ENCODE measurements at places on chromosomes 16 and 17.

DNA sequence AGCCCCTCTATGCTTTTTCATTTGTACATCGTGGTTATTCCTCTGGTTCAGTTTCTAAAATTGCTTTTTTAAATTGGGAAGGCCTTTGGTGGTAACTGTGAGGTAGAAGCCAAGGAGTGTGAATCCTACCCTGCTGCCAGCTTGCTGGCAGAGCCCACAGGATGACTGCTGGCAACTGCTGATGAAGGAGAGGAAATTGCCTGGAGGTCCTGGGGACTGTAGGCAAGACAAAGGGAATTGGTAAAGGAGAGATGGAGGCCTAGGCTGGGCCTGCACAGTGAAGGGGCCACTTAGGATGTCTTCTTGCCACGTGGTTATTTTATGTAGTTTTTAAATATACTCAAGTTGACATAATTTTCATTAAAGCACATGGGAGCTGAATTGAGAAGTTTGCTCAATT, 15.8 kb downstream of the C17orf58 start:
- no peak for DNase-seq

- no peak for DNase-seq
These were observed at the start of gene ZNF385C for GRCh38 chr17:42097691-42098631. ZNF385C (minus strand) TSS chr17:42098473; CDS start chr17:42063056, 35,417 bp downstream.

DNA sequence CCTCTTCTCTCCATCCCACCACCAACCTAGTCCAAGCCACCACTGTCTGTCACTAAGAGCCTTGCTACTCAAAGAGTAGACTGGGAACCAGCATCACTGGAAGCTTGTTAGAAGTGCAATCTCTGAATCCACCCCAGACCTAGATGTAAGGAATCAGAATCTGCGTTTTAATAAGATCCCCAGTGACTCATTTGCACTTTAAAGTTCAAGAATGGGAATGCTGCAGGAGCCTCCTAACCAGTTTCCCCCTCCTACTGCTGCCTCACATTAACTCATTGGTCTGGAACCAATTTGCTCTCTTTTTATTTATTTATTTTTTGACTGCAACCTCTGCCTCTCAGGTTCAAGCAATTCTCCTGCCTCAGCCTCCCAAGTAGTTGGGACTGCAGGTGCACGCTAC, 19.8 kb upstream of the LYRM9 start:
- no peak for DNase-seq

- DNase-seq = no peak
These were observed 55.5 kb downstream of the RPH3AL start for GRCh38 chr17:296906-297690.

DNA sequence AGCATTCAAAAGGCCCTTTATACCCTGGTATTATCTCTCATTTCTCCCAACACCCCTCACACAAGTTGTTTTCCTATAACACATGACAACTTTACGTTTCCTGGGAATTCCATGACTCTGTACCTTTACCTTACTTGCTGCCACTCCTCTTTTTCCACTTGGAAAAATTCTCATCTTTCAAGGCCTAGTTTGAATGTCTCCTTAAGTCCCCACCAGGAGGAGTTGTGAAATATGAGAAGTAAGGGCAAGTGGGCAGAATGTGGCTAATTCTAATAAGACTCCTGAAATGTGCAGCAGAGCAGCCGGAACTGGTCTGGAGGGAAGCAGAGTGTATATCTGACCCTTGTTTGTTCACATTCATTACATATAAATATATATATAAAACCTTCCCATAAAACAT, 39.7 kb downstream of the BRCA1 start:
- no peak for DNase-seq

DNA sequence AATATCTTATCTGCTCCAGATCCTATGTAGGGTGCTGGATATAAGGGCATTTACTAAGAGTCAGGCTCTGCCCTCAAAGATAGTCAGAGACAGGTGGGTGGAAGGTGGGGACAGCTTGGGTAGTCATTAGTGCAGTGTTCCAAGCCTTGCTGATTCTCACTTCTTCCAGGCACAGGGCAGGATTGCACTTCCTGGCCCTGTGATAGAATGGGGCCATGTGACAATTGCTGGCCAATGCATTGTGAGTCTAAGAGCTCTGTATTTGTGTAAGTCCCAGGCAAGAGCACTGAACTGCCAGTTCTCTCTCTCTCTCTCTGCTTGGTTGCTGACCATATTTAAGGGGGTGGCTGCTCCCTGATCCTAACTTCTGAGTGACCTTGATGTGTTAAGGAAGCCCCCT, 112.1 kb downstream of the C16orf78 start:
- DNase-seq = no peak

GRCh38 chr17:34991606-34992005, 11.3 kb downstream of the LIG3 start:
- no peak for DNase-seq

DNA sequence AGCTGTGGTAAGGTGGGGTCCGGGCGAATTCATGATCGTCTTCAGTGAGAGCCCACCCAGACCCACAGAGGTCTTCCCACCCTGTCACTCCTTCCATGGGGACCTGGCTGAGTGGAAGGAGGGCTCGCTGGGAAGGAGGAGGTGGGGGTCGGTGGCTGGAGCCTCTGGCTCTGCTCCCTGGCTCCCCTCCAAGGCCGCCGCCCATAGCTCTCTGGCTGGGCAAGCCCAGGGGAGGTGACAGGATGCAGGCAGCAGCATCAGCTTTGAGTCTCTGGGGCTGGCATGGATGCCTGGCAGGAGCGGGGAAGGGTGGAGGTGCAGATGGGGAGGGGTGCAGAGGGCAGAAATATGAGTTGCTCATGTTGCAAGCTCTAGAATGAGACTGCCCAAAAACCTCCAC, 147.0 kb downstream of the ENGASE start:
- DNase-seq = no peak

DNA sequence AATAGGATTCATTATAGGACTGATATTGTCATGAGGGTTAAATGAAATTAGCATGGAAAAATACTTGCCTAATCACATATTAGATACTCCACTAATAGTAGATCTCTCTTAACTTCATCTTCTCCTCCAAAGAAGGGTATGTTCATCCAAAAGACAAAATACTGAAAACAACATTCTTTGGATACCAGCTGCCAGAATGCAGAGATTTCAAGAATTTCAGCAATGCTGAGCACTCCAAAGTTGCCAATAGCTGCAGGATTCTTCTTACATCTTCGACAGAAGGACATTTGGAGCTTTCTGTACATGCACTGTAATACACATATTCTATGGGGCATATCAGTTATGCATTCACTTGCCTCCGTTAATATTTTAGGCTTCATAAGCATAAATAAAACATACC, 436.5 kb downstream of the HAPSTR1 start:
- DNase-seq = no peak

GRCh38 chr16:79752396-79752795, 151.9 kb upstream of the MAF start:
- no peak for DNase-seq

DNA sequence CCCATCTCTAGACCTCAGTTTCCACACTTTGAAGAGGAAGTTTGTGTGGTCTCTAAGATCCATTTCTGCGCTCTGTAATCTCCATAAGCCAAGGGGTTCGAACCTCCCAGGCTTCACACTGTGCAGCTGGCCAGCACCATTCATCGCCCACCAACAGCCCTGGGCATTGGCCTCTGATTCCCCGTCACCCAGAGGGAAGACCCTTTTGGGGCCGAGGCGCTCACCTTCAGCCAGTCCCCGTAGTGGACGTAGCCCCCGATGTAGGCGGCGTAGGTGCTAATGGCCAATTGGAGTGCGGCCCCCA, 678 bp downstream of the TMEM101 start:
- no peak for DNase-seq

- DNase-seq = no peak
These were observed 433.9 kb downstream of the KCNJ2 start for GRCh38 chr17:70603226-70603625.

GRCh38 chr17:75338335-75338734, 49.1 kb upstream of the SLC25A19 start:
- DNase-seq = peak; percentile 67

GRCh38 chr16:3101018-3101840, 2.1 kb upstream of the ZSCAN10 start:
- DNase-seq = peak; percentile 90

GRCh38 chr16:83066881-83067280, 440.1 kb downstream of the CDH13 start:
- no peak for DNase-seq

- DNase-seq = no peak
These were observed 7.1 kb downstream of the MINK1 start for GRCh38 chr17:4839965-4840892.

DNA sequence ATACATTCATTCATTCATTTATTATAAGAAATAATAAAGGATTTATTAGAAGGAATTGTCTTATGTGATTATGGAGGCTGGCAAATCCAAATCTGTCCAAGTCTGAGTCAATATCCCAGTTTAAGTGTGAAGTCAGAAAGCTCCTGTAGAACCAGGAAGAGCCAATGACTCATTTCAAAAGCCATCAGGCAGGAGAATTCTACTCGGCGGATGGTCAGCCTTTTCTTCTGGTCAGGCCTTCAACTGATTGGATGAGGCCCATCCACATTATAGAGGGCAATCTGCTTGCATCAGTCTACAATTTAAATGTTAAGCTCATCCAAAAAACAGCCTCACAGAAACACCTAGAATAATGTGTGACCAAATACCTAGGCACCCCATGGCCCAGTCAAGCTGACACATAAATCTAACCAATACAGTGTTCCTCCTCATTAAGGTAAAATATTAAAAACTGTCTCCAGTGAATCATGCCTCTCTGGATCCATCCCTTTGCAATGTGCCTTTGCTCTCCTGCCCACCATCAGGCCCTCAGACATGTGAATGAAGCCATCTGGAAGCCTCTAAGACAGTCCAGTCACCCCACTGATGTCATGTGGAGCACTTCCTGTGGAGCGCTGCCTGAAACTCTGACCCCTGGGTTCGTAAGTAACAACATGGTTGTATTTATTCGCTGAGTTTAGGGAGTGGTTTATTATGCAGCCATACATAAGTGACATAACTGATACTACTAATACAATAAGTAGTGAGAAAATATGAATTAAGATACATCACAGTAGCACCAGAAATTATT, 69.2 kb upstream of the WSB1 start:
- DNase-seq = no peak

- DNase-seq = no peak
These were observed 13.4 kb downstream of the RBBP6 start for GRCh38 chr16:24552705-24553246.

DNA sequence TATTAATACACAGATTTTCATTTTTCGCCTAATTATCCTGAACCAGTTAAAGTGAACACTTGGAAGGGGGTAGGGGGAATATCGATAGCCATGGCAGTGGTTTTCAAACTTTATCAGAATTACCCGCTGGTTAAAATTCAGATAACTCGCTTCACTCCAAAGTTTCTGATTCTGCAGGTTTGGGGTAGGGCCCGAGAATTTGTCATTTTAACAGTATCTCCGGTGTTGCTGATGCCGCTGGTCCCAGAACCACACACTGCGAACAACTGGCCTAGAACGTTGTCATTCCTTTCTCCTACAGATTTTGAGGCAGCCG, 313 bp upstream of the NSRP1 start:
- no peak for DNase-seq

DNA sequence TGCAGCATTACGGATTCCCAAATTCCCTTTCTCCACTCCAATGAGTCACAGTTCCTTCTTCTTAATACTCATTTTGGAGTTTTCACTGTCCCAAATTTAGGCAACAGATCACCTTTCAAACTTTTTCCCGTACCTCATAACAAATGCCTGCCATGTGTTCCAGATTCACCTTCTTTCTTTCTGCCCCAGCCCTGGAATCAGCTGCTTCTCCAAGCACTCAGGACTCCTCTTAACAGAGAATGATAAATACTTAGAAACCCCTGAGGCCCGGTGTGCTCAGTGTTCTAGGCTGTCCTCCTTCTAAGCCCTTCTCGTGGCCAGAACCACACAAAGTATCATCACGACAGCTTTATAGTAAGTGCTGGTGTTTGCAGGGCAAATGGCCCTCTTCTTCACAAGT, 14.9 kb downstream of the CSNK1D start:
- no peak for DNase-seq

DNA sequence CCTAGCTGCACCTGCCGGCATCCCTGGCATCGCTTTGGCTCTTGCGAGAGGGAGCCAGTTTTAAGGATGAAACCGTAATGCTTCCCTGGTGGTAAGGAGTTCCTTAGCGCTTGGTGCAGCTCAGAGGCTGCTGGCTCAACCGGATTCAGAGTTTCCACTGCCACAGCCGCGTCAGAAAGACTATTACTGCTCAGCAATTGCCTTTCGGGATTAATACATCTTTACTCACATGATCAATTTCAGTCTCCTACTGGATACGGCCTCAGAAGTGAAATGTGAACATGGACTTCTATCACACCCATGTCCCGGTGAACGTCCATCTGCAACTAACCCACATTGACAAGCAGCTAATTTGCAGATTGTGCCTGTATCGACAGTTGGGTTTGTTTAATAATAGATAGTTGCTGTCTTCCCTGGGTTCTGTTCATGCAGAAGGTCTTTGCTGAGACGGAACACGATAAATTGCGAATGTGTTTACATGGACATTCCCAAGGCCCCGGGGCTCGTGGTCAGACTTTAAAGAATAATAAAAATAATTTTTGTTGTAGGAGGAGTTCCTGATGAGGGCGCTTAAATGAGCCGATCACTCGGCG, 175.4 kb downstream of the ENGASE start:
- DNase-seq = no peak

DNA sequence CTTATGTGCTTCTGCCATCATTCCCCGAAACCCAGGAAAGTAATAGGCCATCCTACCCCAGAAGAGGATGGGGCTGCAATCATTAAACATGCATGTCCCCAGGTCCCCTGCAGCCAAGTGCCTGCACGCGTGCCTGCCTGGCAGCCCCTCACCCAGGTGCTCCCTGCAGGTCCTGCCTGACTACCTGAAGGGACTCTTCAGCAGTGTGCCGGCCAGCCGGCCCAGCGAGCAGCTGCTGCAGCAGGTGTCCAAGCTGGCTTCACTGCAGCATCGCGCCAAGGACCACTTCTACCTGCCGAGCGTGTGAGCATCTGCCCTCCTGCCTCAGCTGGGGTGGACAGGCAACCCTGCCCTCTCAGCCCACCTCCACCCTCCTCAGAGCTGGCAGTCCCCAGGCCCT, 16.2 kb upstream of the ALKBH5 start:
- DNase-seq = no peak

- peak; percentile 55 for DNase-seq
These were observed 543 bp downstream of the TXNDC11 start for GRCh38 chr16:11742093-11742535.

DNA sequence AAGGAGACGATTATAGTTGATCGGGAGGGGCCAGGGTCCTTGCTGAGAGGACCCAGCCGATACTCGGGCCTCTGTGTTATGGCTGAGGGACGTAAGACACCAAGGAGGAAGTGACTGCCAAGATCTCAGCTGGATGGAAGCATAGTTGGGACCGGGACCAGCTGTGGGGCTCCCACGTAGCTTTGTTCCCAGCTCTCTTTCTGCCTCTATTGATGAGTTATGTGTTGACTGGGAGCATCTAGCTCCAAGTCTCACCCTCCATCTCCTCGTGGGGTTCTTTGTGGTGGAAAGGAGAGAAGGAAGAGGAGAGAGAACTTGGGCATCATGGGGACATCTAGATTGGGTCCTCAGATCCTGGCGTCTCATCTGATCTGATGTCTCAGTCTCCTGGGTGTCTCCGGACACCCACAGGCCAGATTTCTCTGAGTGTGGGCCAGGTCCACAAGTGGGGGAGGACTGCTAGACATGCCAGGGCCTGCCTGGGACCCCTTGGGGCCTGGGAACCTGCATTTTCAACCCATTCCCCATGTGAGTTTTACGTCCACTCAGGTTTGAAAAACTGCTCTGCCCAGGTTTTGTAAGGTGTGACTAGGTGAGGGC, 1.0 kb downstream of the MGRN1 start:
- DNase-seq = no peak

- no peak for DNase-seq
These were observed 21.8 kb downstream of the LYRM9 start for GRCh38 chr17:27871407-27871806.

Measured in hematopoietic multipotent progenitor cell treated with erythropoietin and hydrocortisone succinate and interleukin-3 and kit ligand, for 6 days (in vitro differentiated cells).